ENCODE measurements at places on chromosomes 2 and 18.

GRCh38 chr2:37068686-37069085 is 15.5 kb downstream of the HEATR5B start:
- DNase-seq: no peak

- no peak for DNase-seq
These were observed 72.8 kb downstream of the PHLPP1 start for GRCh38 chr18:62788111-62788510.

DNA sequence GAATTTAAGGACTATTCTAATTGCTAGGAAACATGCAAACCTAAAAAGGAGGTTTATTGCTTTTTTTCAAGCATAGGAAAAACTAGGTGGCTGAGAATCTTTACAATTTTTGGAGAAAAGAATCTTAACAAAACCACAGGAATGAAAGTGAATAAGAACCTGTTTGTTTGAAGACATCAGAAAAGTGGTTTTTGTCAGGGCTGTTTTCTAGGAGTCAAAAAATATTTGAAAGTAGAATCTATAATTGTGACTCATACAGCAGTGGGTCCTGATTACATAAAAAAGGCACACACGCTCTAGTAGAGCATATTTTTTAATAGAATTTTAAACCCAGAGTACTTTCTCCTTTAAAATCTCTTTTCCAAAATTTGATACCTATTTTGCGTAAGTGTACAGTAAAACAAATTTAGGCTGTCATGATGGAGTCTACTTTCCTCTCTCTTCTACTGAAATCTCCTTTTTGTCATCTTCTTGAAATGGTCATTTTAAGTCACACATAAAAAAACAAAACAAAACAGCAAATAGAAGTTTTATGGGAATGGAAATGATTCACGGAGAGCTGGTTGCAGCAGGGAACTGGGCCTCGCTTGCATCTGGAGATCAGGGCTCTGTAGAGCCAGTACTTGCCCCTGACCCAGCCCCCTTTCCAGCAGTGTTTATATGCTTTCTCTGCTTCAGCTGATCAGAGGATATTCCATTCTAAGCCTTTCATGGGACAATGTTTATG is 59.1 kb upstream of the PELI1 start:
- DNase-seq: no peak

GRCh38 chr18:5196253-5197031 is 615 bp downstream of the AKAIN1 start:
- DNase-seq: no peak

DNA sequence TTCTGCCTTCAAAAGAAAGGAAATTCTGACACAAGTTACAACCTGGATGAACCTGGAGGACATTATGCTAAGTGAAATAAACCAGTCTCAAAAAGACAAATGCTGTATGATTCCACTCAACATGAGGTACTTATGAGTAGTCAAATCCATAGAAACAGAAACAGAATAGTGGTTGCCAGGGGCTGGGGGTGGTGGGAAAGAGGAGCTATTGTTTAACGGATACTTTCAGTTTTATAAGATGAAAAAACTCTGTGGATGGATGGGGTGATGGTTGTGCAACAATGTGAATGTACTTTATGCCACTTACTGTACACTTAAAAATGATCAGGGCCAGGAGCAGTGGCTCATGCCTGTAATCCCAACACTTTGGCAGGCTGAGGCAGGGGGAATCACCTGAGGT is 15.4 kb downstream of the SLC35F5 start:
- DNase-seq: no peak

DNA sequence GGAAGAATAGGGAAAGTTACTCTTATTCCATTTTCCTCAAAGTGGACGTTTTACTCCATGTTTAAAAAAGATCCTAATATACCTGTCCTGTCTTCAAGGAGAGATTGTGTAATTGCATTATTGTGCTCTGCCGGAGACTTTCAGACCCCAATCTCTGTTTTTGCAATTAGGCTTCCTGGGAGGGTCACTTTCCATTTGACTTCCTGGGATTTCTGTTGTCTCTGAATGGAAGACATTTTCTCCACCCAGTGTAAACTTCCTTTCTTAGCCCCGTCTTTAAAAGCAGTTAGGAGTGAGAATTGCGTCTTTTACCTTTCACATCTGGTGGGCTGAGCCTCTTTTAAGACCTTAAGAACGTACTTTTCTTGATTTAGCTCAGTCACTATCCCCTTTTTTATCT is 63.0 kb downstream of the ZNF532 start:
- no peak for DNase-seq

- DNase-seq: no peak
These were observed 370.6 kb upstream of the CDH20 start for GRCh38 chr18:60962625-60963024.

GRCh38 chr2:85541753-85542457 is 2.9 kb downstream of the MAT2A start:
- DNase-seq: no peak

- peak; percentile 59 for DNase-seq
These were observed 89.6 kb downstream of the ITGB1BP1 start for GRCh38 chr2:9333591-9334171.

- no peak for DNase-seq
These were observed 300.1 kb downstream of the TSN start for GRCh38 chr2:122055521-122055931.

DNA sequence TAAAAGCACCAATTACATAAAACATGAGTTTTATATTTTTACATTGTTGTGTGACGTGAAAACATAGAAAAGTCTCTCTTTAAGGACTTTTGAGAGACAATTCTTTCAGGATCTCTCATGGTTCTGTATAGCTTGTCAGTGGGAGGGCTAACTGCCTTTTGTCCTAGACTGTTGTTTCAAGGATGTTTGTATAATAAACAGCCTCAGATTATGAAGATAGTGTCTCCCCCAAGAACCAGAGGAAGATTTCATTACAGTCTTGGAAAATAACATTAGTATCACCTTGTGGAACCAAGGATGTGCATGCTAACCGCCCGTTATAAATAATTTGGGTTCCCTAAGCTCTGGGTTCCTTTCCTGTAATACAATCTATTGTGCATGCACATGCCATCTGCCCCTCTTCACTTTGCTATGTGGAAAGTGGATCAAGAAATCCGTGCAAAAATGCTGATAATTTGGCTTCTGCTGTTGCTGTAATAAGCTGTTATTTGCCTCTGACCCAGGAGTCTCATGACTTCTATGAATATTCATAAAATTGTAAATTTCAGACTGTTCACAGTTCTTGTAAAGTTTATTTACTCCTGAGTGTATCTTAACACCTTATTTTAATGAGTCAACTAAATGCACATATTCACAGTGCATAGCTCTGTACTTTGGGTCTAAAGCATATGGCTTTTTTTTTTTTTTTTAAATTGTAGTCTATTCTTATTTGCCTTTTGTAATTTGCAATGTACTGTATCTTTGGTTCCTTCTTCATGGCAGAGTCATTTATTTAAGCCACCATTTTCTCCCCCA is 265.5 kb downstream of the PTH2R start:
- DNase-seq: no peak

DNA sequence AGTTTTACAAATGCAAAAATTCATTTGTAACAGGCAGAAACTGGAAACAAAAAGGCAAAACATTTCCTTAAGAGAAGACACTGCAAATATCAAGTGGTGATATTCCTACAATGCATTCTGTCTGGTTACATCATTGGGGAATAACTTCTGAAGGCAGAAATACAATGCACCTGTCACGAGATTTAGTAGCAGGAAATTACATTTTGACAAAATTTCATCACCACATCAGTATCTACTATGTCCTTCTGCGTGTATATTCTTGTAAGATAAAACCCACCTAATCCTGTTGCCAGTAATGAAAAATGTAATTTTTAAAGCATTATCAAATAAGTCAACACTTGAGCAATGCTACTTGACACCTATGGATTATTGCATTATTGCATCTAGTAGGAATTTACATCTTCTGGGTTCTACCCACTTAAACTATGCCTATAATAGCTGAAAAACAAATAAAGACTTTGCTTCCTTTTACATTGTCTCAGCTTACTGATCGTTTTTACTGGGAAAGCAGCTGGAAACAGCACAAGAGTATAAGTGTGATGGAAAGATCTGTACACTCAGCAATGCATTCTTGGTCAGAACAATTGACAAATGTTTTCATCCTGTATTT is 59.5 kb downstream of the IRS1 start:
- DNase-seq: no peak

DNA sequence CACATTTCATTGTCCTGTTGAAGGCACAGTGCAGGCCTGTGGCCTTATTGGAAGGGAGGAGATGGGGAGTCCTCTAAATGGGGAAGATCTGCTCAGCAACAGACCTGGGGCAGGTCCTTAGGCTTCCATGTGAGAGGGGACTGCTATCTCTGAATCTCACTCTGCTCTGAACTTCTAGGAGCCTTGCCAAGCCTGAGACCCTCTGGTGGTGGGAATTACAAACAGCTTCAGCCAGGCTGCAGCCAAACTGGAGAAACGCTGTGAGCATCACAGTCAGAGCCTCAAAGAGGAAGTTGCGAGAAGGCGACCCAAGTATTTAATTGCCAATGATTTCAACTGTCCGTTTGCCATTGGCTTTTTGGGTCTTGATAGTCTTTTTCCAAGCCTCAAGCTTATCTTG is 66.8 kb upstream of the MC2R start:
- DNase-seq: no peak

GRCh38 chr2:69087211-69087911 is 74.4 kb downstream of the ANTXR1 start:
- no peak for DNase-seq

- peak; percentile 55 for DNase-seq
These were observed 609.5 kb upstream of the SLC8A1 start for GRCh38 chr2:41061356-41061755.

GRCh38 chr2:13193075-13193474 is 476.3 kb downstream of the TRIB2 start:
- peak; percentile 4 for DNase-seq

DNA sequence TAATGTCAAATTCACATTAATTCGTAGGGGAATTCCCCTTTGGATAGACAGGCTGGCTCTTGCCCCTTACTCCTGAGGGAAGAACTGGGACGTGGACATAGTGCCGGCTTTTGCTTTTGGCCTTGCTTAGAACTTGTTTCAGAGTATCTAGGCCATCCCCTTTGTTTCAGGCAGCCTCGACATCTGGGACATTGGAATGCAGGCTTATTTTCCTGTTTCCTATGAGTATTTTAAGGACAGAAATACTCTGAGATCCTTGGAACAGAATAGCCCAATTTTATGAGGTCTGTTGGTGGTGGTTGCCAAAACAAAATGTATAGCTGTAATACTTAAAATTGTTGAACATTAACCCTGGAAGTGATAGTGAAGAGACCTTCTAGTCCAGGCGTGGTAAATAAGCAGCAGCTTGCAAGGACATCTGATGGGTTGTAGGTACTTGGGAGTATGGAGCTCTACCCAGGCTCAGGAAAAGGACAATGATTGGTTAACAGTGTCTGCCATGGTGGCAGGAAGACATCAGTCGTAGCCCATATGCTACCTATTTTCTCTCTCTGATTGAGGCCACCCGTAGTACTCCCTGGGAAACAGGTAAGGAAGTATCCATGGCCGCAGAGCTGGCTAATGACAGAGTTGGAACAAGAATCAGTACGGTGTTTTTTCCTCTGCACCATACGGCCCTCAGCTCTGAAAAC is 112.4 kb downstream of the CDK15 start:
- DNase-seq: no peak

DNA sequence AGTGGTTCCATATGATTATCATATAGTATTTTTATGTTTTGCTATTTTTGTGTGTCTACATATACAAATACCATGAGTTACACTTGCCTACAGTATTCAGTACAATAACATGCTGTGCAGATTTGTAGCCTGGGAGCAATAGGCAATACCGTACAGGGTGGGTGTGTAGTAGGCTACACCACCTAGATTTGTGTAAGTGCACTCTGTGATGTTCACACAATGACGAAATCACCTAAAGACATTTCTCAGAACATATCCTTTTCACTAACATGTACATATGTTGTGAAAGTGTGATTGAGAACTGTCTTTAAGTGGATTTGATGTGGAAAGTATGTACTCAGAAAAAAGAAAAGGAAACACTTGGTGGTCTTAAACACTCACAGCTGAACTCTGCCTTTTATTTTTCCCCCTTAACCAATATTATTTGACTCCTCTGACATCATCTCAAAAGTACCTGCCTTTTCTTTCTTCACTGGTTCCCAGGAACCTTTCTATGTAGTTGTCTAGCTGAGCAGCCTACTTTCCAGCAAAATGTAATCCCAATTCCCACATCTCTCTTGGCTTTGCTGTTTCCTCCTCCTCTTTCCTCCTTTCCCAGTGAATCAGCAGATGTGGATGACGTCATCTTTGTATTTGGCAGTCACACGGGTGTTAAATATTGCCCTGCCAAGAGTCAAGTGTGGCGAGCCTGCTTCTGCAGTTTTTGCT is 47.7 kb downstream of the OSBPL6 start:
- DNase-seq: peak; percentile 98

DNA sequence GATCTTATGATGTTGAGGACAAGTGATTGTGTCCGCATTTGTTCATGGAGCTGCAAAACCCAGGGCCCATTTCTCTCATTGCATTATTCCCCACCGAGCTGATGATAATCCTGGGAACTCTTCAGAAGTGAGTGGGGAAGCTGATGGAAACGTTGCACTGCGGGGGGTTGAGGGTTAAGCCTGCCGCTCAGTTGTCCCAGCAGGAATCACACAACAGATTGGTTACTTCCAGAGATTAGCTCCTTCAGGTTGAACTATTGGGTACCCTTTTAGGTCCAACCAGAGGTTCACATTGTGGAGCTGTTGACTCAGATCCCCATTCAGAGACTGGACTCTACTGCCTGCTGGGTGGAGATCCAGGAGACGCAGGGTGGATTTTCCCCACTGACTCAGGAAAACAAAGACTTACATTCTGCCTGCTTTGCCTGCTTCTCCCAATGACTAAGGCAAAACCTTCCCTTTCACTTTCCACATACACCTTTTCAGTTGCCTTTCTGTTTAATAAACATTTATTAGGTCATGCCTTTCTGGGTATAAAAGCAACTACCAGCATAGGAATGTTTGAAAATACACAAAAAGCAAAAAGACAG is 286.4 kb downstream of the TXNL1 start:
- DNase-seq: no peak

GRCh38 chr2:44430342-44430741 is 68.6 kb downstream of the CAMKMT start:
- no peak for DNase-seq

GRCh38 chr2:56127463-56128152 is 56.2 kb upstream of the CCDC85A start:
- no peak for DNase-seq

DNA sequence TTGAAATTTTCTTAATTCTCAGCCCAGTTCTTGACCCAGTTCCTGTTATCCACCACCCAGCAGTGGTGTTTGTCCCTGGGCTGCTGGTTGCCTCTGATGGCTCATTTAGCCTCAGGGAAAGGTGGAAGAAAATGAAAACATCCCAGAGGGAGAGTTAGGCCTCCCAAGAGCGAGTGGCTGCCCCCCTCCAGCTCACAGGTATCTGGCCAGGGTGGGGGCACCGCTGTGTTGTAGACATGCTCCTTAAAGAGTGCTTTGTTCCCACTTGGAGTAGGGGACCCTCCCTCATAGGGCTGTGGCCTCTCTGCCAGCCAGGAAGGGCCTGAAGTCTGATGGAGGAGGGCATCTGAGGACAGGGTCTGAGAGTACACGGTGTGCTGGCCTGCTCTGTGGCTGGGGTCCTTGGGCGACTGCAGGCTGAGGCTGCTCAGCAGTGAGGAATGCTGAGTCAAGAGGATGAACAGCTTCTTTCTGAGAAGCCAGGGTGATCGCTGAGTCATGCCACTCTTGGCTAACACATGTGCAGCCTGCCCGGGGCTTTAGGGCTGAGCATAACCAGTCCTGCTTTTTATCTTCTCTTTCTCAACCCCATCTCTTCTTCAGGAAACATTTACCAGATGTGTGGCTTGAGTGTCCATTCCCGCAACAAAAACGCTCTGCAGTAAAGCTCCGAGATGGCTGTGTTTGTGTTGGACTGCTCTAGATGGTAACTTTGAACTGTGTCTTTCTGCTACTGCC is 72.3 kb downstream of the IL1R2 start:
- peak; percentile 99 for DNase-seq
